Central memory CD4-positive, alpha-beta T cell (primary cell): ENCODE measurements at places on chromosomes 11 and 22.

DNA sequence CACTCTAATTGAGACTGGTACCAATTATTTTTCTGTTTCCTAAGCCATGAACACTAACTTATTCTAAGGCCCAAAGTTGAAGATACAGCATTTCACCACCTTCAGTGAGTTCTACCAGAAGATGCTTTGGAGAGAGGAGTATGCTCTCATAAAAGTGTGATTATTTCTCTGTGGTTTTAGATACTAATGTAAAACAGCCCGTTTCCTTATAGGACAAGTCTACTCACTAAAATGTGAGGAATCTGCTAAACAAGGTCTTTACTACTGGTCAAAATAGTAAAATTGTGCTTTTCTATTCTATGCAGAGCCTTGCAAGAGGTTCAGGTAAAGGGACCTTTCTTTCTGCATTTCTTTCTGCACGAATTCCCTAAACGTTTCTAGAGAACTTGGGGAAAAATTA lies 2.4 kb downstream of the LGR4 start:
- no peak for DNase-seq

DNA sequence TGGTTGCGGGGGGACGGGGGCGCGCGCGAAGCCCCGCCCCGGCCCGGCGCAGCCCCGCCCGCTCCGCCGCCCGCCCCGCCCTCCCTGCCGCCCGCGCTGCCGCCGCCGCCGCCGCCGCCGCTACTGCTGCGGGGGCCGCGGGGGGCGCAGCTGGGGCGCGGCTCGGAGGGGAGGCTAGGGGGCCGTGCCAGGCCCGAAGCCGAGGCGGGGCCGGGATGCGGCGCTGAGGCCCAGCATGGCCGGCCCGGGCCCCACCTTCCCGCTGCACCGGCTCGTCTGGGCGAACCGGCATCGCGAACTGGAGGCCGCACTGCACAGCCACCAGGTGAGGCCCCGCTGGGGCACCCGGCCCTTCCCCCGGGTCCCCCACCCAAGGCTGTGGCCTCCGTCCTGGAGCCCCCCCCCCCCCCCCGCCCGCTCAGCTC lies at the start of gene ANKRD13D:
TSS of gene ANKRD13D (plus strand) at position 78 of the 425 bp plus-strand sequence. CDS start at position 236, 158 bp downstream.
- no peak for DNase-seq

DNA sequence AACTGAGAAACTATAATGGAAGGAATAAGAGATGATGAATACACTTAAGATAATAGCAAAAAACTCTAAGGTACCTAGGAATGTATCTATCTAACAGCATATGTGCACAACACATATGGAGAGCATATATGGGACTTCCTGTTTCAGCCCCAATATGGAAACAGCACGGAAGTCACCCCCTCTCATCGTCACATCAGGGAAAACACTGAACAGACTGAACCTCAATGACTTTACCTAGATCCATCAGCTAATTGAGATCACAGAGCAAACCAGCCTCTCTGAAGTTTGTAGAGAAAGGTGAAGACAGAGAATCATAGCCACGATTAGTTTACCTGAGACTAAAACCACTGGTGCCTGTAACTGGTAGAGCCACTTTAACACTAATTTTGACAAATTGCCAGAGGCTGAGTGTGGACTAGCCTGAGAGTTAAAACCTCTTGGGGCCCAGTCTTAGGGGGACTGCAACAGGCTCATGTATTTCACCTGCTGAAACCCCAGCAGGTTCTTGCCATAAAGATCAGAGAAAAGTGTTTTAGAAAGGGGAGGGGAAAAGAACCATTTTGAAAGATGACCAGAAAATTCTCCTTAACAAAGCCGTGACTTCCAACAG lies 722.6 kb downstream of the TBC1D22A start:
- no peak for DNase-seq

DNA sequence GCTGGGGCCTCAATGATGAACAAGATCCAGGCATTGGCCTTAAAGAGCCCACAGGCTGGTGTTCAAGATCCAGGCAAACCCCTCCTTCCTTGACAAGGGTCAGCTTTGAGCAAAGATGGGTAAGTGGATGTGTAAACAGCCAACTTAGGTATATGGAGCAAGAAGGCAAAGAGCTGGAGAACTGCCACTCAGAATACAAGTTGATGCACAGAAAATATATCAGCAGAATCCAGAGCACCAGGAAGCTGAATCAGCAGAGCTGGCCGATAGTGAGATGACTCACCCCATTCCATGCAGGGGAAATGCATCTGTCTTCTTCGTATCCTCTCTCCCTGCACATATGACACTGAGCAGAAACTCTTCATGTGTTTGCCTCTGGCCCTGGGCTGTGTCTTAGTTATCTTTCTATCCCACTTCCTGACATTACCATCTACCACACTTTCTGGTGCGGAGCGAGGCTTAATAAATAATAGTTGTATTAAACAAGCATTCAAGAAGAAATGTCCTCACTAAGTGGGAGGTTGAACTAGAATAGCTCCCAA lies 57.8 kb downstream of the ENDOD1 start:
- no peak for DNase-seq

DNA sequence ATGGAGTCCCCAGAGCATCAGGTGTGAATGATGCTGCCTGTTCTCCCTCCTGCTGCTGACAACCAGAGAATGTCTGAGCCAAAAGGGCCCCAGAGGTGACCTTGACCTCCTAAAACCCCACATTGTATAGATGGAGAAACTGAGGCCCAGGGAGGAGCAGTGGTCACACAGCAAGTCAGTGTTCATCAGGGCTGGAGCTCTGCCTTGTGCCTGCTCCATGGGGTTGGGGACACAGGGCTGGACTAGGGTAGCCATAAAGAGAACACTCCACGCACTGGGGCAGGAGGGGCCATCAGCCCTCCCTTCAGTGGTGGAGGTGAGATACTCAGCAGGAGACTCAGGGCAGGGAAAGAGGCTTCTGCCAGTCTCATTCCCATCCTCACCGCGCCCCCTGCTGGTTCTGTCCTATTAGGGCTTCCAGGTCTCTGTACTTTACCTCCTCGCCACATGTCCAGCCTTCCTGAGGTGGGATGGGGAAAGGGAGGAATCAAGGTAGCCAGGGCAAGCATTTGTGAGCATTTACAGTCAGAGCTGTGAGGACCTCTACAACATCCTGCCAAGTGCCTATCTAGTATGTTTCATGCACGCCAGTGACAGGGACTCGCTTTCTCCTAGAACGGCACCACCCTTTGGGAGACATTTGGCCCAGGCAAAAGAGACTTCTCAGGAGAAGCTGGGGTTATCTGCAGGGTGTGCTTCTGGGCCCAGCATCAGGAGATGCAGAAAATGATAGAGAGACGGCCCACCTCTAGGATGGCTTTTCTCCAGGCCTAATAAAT lies 43.2 kb downstream of the NEU3 start:
- peak; percentile 18 for DNase-seq

DNA sequence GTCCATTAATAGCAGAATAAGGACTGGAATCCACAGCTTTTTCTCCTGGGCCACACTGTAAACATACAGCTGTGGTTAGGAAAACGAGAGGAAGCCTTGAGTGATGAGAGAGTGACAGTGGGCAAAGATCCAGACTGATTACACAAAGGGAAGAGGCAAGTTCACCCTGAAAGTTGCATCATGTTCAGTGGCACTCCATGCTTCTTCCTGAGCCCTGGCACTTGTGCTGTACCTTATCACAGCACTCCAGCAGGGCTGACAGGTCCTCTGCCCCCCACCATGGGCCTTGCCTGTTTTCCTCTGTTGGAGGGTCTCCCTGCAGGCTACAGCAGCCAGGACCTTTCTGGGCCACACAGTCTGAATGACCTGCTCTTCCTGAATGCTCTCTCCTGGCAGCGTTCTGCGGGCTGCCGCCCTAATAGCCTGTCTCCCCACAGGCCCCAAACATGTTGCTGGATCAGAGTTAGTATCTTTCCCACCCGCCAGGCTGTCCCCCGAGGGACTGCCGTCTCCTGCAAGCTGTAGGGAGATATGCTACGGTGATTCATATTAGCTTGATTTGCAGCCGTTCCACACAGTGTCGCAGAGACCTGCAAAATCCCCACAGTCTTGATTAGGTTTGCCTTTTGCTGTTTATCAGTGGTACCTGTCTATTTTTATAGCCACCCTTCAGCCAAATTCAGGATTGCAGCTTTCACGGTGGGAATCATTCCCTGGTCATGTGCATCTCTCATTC lies 60.2 kb downstream of the NTM start:
- no peak for DNase-seq

GRCh38 chr11:47247502-47247901 lies 1.1 kb downstream of the ACP2 start:
- no peak for DNase-seq

DNA sequence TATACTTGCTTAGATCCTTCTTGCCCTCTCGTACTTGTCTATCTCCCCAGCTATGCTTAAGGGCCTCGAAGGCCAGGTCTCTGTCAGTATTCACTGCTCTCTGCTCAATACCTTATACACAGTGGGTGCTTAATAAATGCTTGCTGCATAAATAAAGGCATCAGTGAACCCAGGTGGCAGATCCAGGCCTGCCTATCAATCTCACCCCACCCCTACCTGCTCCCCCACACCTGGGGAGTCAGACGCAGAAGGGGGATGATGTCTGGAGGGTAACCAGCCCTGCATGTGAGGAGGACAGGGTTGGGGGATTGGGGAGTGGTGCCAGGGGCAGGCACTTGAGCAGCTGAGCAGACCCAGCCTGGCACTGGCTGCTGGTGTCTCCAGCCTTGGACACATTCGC lies 430.6 kb downstream of the MN1 start:
- DNase-seq = no peak

DNA sequence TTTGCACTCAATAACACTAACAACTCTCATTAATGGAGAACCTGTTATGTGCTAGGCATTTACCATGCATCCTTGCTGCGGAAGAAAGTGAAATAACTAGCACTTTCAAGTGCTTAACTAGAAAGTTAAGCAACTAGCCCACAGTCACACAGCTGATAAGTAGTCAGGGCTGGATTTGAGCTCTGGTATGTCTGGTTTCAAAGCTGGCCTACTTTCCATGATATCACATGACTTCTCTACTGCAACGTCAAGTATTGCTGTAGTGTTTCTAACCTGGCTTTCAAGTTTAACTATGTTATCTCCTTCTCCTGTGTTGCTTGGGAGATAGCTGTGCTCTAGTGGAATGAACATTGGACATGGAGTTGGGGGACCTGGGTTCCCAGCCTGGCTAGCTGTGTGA lies 12.1 kb downstream of the SLC15A3 start:
- no peak for DNase-seq

- peak; percentile 35 for DNase-seq
These were observed 630 bp downstream of the CD5 start for GRCh38 chr11:61102667-61103571.

DNA sequence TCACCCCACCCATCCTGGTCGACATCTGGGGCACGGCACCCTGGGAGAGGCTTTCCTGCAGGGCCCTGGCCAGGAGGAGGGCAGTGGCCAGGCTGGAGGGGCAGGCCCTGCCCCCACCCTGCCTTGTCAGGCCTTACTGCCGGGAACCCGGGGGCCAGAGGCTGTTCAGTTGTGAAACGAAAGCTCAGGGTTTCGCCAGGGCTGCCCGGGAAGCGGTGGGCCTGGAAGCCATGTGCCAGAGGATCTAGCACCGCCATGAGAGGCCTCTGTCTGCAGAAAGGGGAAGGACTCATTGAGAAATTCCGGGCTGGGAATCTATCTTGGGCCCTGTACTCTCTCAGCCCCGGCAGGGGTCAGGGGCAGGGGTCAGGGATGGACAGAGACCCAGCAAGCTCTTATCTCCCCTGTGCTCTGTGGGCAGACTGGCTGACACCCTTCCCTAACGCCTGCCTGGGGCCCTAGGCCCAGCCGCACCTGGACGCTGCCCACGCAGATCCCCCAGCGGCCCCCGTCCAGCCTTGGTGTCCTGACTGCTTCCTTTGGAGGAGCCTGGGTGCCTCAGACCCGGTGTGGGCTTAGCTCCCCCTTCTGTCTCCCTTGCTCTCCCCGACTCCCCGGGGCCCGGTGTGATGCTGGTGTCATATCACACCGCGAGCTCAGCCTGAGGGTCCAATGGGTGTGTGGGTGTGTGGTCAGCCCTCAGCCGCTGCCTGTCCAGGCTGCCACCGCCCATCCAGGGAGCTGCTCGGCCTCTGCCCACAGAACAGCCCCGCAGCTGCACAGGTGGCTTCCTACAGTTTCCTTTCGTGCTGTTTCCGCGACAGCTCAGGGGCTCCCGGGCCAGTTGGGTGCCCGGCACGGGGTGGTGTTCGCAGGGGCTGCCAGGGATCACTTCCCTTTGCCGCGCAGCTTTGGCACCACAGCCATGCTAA lies 6.5 kb downstream of the PIM3 start:
- no peak for DNase-seq

- DNase-seq = no peak
These were observed 184.8 kb downstream of the DBX1 start for GRCh38 chr11:19975414-19975990.

DNA sequence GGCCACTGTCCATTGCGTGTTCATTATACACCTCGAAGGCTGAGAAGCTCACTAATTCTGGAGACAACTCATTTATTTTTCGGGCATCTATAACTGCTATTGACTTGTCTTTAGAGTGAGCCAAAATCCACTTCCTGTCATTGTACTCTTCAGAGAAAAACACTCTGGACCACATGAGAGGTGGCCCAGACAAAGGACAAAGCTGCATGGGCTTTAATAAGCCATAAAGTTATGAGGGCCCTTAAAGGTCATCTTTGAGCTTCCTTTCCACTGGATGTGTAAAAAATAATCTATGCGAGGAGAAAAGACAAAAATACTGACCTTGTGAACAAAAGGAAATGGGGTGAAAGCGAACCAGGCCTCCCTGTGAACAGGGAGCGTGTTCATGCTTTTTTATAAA lies 63.5 kb upstream of the ZC3H12C start:
- no peak for DNase-seq

- no peak for DNase-seq
These were observed 460.8 kb upstream of the CNTN5 start for GRCh38 chr11:98559961-98560360.

DNA sequence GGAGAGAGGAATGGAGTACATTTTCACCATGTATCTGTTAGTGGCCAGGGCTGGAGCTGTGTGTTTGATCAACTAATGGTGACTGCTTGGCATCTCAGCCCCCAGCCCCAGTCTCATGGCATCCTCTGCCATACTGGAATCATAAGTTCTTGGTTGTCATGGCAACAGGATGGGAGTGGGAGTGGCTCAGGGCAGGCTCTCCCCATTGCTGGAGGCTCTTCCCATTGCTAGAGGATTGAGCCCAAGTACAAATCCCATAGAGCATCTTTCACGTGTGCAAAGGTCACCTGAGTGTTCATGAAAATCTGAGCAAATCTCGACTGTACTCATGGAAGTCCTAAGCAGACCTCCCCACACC lies 14.9 kb downstream of the DNAJB13 start:
- DNase-seq = no peak

DNA sequence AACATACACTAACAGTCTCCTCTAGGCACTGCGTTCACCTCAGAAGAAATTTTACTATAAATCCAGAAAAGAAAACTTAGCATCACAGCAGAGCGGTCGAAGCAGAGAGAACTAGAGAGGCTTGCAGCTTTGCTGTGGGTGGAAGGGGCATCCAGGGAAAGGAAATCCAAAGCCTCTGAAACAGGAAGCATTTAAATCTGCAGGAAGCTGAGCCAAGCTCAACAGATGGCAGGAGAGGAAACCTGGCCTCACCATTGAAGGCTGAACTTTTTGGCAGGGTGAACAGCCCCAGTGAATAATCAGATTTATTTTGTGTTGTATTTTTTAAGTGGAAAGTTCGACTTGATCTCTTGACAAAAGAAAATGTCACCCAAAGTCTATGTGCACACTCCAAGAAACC lies 858.1 kb downstream of the OPCML start:
- DNase-seq = no peak

- no peak for DNase-seq
These were observed 9.8 kb downstream of the YAP1 start for GRCh38 chr11:102119997-102120396.
